Type B pancreatic cell (in vitro differentiated cells): ENCODE measurements at places on chromosomes 7 and 10. TPM values are rescaled to one million over a fixed set of nuclear protein-coding genes. Genes with fewer than 3 reads are reported as not detected.

Gene COL13A1
- total RNA-seq: 0.43 and 18.6 TPM in 2 replicates

Gene PAPOLB
- total RNA-seq: 0.07 and 0.56 TPM in 2 replicates

Gene MINDY4
- total RNA-seq: 5.4 and 8.4 TPM in 2 replicates

Gene AUTS2
- total RNA-seq: 53.8 and 94.1 TPM in 2 replicates

Gene NUTM2B
- 1.00 and 1.2 TPM in 2 replicates for total RNA-seq

Gene PCLO
- total RNA-seq: 6.7 and 9.5 TPM in 2 replicates

Gene PPP1R17
- total RNA-seq: 3.9 and 4.5 TPM in 2 replicates

Gene TET1
- 14.9 and 29.0 TPM in 2 replicates for total RNA-seq

Gene GPR158
- total RNA-seq: 2.5 and 3.6 TPM in 2 replicates

Gene RSPH10B2
- total RNA-seq: 0.83 and 1.1 TPM in 2 replicates

Gene CALML5
- total RNA-seq: not detected in 2 replicates

Gene MYOZ1
- total RNA-seq: 0.36 and 0.82 TPM in 2 replicates

DNA sequence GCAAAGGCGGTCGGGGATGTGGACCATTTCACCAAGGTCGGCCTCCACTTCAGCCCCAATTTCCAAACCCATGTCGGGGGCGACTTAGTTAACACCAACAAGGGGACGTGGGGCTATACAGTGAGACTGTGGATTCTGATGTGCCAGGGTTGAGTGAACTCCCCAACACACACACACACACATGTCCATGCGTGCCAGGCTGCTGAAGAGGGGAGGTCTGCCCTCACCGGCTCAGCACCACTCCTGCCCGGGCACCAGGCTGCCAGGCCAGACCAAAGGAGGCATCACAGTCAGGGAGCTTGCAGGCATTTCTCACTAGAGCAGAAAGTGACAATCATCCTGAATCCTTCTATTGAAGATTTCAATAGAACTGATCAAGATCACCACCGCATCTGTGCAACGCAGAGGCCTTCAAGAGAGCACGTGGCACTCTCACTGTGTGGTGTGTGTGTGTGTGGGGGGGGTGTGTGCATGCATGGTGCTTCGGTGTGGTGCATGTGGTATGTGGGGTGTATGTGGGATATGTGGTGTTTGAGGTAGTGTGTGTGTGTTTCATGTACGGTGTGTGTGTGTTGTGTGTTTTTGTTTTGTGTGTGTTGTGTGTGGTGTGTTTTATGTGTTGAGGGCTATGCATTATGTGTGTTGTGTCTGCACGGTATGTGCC lies 403.5 kb upstream of the RNF32 start:
- no peak overlapping the region for H3K4me3 ChIP-seq
- H3K27me3 ChIP-seq: no peaks in the 10 kb centered on the region
- no peak overlapping the region for H3K27ac ChIP-seq
- H3K36me3 ChIP-seq: no peaks in the 10 kb centered on the region
- no peaks in the 10 kb centered on the region for H3K4me1 ChIP-seq

DNA sequence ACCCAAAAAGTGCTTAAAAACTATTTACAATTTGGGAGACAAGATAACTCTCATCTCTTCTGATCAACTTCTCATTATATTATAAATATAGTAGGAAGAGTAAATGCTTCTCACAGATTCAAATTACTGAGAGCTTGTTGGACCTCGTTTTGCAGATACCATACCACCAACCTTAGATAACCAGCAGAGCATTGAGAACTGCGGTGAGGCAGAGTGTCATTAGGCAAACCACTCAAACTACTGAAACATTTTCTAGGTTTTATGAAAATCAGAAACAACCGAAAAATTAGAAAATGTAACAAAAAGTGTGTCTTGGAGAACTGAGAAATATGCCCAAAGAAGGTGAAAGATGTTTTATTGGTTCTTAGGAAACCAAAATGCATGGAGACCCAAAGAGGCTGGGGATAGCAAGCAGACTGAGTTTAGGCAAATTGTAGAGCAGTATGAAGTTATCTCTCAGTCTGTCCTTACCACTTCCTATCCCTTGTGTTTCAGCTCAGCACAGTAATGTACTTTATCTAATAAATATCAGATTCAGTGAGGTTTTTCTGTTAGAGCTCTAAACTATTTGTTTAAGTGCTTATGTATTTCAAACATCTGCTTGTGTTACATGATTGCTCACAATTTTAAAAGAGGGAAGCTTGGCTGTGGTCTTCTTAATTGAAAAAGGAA lies 77.9 kb downstream of the HECTD2 start:
- no peaks in the 10 kb centered on the region for H3K4me1 ChIP-seq
- no peak overlapping the region for H3K4me3 ChIP-seq
- DNase-seq: no peak
- H3K36me3 ChIP-seq: no peaks in the 10 kb centered on the region
- no peak overlapping the region for H3K27ac ChIP-seq

- DNase-seq: no peak
- no peaks in the 10 kb centered on the region for H3K4me1 ChIP-seq
- H3K27me3 ChIP-seq: no peaks in the 10 kb centered on the region
Observed at GRCh38 chr7:49037346-49038210, 113.2 kb downstream of the CDC14C start.

- H3K27me3 ChIP-seq: no peaks in the 10 kb centered on the region
- DNase-seq: no peak
- H3K4me1 ChIP-seq: peaks cover 6% of the 10 kb centered on the region
Observed at GRCh38 chr7:17404006-17404405, 105.6 kb downstream of the AHR start.

DNA sequence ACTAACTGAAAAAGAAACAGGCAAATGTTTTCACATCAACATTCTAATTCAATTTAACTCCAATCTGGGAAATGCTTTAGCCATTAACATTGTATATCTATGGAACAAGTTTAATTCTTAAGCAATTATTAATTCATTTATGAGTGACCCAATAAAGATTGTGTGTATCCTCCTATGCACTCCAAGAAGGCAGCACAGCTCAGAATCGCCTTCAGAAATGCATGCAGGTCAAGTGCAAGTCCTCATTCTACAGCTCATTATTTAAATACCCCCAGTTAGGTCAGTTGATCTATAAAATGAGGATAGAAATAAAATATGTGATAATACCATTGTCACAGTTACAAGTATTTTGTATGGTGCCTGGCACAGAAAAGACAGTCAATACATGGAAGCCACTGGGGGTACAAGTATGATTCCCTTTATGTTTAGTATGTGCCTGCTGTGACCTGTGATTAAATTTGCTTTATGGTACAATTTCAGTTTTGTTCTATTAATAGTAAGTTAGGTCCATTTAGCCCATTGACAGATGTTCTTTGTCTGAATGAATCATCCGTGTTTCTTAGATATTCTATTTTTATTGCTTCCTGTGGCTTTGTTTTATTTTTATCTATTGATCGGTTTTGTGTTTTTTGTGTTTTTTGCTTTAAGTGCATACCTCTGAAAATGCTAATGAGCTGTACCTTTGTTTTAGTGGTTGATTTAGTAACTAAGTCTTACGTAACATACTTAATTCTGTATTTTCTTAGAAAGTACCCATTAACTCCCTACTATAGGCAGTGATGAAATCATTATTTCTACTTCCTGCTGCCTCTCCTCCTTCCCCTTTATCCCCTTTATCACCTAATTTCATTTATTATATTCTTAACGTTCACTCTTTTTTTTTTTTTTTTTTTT lies 42.8 kb downstream of the CPXM2 start:
- H3K4me3 ChIP-seq: no peak overlapping the region
- H3K36me3 ChIP-seq: no peaks in the 10 kb centered on the region
- no peaks in the 10 kb centered on the region for H3K4me1 ChIP-seq

DNA sequence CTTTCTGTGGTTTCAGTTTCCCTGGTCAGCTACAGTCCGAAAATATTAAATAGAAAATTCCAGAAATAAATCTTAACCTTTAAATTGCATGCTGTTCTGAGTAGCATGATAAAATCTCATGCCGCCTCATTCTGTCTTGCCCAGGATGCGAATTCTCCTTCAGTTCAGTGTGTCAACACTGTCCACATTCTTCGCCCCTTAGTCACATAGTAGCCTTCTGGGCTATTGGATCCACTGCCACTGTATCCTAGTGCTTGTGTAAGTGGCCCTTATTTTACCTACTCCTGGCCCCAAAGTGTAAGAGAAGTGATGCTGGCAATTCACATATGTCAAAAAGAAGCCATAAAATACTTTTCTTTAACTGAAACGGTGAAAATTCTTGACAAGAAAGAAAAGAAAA lies 129.6 kb downstream of the ZWINT start:
- no peaks in the 10 kb centered on the region for H3K4me1 ChIP-seq
- H3K4me3 ChIP-seq: no peak overlapping the region
- no peak overlapping the region for H3K27ac ChIP-seq
- H3K27me3 ChIP-seq: peaks cover 2% of the 10 kb centered on the region
- no peak for DNase-seq

DNA sequence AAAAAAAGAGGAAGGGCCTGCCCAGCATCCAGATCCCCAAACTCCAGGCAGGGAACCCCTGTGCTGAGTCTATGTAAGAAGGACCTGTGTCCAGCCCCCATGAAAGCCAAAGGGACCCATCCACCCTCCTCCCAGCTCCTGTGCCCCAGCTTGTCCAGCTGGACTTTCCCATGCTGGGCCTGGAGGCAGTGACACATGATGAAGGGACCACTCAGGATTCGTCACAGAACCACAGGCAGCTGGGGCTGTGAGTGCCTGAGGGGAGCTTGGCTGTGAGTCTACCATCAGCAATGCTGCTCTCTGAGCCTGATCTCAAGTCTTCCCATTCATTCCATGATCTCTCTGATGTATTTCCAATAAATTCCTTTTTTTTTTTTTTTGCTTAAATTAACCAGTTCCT lies 36.2 kb upstream of the MNX1 start:
- no peak for DNase-seq
- H3K4me1 ChIP-seq: no peaks in the 10 kb centered on the region
- H3K36me3 ChIP-seq: no peaks in the 10 kb centered on the region
- H3K4me3 ChIP-seq: no peak overlapping the region
- peaks cover 31% of the 10 kb centered on the region for H3K27me3 ChIP-seq

DNA sequence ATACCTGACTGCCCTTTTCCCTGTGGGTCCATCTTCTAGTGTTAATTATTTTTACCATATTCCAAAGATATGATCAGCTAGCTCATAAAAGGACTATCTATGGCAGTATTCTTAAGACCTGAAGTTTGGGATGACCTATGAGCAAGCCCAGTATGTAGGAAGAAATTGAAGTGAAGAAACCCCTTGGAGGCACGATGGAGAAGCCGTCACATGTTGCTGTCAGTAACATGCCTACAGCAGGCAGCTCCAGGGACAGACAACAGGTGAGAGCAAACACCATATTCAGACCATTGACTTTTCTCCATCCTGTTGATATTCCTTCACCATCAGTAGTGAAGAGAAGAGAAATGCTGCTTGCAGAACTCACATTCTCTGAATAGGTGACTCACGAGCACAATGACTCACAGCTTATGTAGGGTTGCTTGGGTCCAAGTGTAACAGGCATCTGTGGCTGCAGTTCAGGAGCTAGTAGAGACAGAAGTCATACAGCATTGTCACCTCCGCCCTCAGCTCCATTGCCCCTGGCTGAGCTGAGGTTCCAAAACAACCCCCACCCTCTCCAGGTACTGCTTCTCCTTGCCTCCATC lies 8.4 kb upstream of the LYZL2 start:
- no peaks in the 10 kb centered on the region for H3K36me3 ChIP-seq
- DNase-seq: no peak
- H3K27ac ChIP-seq: no peak overlapping the region
- no peaks in the 10 kb centered on the region for H3K27me3 ChIP-seq
- H3K4me3 ChIP-seq: no peak overlapping the region

DNA sequence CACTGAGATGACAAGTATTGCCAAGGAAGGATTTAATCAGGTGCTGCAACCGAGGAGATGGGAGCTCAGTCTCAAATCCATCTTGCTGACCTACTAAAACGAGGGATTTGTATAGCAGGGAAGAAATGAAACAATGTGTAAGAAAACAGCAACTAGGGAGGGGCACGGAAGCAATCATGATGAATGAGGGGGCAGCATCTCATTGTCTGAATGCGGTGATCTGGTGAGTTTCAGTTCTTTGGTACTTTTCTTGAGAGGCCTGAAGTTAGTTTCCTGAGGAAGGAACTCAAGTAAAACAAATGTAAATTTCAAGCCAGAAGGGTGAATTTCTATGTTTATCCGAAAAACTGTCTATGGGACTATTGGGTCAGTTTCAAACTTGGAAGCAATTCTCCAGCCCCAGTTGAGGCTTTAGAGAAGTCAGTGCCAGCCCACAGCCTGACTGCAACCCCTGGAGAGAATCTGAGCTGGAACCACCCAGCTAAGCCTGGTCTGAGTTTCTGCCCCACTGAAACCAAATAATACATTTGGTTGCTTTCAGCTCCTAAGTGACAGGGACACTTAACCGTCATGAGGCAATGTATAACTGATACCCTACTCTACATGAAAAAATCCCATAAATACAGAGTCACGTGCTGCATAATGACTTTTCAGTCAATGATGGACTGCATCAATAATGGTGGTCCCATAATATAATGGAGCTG lies 45.8 kb upstream of the TNS3 start:
- H3K27me3 ChIP-seq: peaks cover 3% of the 10 kb centered on the region
- no peak overlapping the region for H3K4me3 ChIP-seq
- no peaks in the 10 kb centered on the region for H3K36me3 ChIP-seq

DNA sequence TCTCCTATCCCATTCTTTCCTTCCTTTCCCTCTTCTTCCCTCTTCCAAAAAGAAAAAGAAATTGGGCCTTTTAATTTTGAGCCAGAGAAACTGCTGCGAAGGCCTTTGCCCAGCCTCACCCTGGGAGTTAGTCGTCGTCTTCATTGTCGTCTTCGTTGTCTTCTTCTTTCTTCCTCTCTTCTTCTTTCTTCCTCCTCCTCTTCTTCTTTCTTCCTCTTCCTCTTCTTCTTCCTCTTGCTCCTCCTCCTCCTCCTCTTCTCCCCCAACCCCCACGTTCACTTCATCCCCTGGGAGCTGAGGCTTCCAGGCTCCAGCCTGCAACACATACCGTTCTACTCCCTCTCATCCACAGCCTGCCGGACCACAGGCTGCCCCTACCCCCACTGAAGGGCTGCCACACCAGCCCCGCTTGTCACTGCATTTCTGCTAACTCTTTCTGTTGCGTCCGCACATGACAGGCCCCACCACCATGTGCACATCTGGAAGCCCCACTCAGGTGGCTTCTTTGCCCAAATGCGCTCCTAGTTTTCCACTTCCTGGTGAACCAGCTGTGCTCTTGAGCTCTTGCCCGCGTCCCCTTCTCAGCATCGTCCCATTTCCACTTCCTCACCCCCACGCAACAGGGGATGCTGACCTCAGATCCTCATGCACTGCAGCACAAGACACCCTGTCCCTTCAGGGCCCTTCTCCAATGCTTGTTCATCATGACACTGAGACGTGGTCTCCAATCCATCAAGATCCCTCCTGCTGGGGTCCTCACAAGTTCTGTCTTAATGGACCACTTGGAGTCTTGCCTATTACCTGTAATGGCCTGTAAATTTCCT lies 94.9 kb upstream of the SH2B2 start:
- H3K27ac ChIP-seq: no peak overlapping the region
- H3K4me1 ChIP-seq: no peaks in the 10 kb centered on the region
- no peak for DNase-seq
- no peaks in the 10 kb centered on the region for H3K27me3 ChIP-seq
- H3K36me3 ChIP-seq: peaks cover 28% of the 10 kb centered on the region
- no peak overlapping the region for H3K4me3 ChIP-seq

GRCh38 chr7:157690833-157691585 lies 354.2 kb downstream of the DNAJB6 start:
- peaks cover 73% of the 10 kb centered on the region for H3K27me3 ChIP-seq
- peak; percentile 66 for DNase-seq
- H3K4me3 ChIP-seq: peak overlapping the region; percentile 83
- peaks cover 4% of the 10 kb centered on the region for H3K4me1 ChIP-seq

- peak overlapping the region; percentile 99 for H3K27ac ChIP-seq
- H3K36me3 ChIP-seq: peaks cover 3% of the 10 kb centered on the region
- H3K27me3 ChIP-seq: no peaks in the 10 kb centered on the region
- peak overlapping the region; percentile 97 for H3K4me3 ChIP-seq
Observed at GRCh38 chr10:68526634-68527307, 552 bp downstream of the SLC25A16 start.

- H3K27me3 ChIP-seq: no peaks in the 10 kb centered on the region
- no peak overlapping the region for H3K27ac ChIP-seq
- no peak overlapping the region for H3K4me3 ChIP-seq
Observed at GRCh38 chr10:108735380-108735779, 1187.9 kb downstream of the XPNPEP1 start.
